ENCODE measurements at places on chromosomes 4 and X. TPM values are rescaled to one million over a fixed set of nuclear protein-coding genes. Genes with fewer than 3 reads are reported as not detected.

MAGEA9B gene
- total RNA-seq = not detected

RGN gene
- 4.6 TPM for total RNA-seq

UGT8 gene
- 0.13 TPM for total RNA-seq

ARSJ gene
- 2.4 TPM for total RNA-seq

MND1 gene
- total RNA-seq = not detected

ITIH6 gene
- total RNA-seq = not detected

NSD2 gene
- total RNA-seq = 43.7 TPM

GPR119 gene
- total RNA-seq = not detected

CNGA1 gene
- 1.3 TPM for total RNA-seq

PRDM5 gene
- 9.6 TPM for total RNA-seq

CLDN2 gene
- 1.5 TPM for total RNA-seq

GRCh38 chrX:86348669-86349068 lies 200.4 kb downstream of the DACH2 start:
- no peak for DNase-seq

GRCh38 chr4:78207951-78208350 lies 150.8 kb downstream of the FRAS1 start:
- no peak for DNase-seq

- no peak for DNase-seq
Observed at GRCh38 chrX:19372547-19373331, 29.0 kb downstream of the PDHA1 start.

- no peak for DNase-seq
Observed at GRCh38 chr4:64756016-64756415, 346.8 kb upstream of the TECRL start.

DNA sequence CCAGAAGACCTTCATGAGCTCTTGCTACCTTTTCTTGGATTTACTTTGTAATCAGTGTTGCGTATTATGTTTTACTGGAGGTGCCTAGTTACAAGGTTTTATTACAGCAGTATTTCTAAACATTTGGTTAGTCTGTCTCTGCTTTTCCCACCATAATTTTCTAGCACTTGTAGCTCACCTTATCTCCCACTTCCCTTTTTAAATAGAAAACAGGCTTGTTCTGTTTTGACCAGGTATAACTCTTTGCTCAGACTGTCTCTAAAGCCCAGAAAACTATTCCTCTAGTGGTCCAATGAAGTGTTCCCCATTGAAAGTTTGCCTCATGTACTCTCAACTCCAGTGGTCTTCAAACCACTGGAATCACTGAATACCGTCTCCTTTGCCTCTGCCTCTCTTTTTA lies 43.9 kb downstream of the AFF1 start:
- no peak for DNase-seq

GRCh38 chrX:10525381-10526120 lies 94.8 kb downstream of the MID1 start:
- DNase-seq = no peak

- DNase-seq = no peak
Observed at GRCh38 chr4:41146196-41146595, 68.1 kb downstream of the APBB2 start.

GRCh38 chr4:89492581-89493071 lies 185.0 kb upstream of the GPRIN3 start:
- DNase-seq = no peak

- DNase-seq = no peak
Observed at GRCh38 chr4:123676890-123677229, 280.3 kb downstream of the SPRY1 start.

DNA sequence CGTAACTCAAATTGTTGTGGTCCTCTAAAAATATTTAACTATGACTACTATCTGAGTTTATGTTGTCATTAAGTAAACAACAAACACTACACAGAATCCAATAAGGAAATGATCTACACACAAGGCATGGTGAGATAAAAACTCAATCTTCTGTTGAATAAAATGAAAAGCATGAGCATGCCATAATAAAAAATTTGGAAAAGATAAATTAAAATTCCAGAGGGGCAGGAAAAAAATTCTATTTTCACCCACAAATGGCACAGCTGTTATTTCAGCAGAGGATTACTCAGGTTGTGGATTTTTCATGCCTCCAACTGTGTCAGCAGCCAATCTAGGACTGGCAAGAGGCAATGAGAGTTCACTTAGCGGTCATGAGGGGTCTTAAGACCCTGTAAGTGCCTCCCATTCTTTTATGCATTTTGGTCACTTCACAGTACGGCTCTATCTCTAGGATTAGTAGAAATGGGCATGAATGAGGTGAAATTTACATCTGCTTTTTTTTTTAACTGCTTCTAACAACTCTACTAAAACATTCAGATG lies 639.8 kb upstream of the DIPK2B start:
- no peak for DNase-seq

DNA sequence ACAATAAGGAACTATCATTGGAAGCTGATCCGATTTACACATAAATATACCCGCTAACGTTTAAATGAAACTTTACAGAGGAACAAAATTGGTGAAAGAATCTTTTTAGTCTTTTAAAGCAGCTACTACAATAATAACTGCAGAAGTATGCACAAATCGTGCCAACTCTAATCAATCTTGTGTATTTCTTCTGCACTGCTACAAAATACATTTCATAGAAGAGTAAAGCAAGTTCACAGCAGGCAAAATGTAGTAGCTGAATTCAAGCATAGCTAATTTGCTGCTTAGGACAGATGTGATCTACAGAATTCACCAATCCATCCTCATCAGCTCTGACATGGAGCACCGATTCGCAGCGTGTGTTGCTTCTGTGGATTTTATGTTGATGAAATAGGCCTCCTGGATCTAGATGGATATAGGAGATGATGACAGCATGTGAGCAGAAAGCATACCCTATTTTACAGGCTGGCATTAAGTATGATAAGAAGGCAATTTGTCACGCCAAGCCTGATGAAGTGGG lies 367.3 kb upstream of the FGF13 start:
- no peak for DNase-seq

- DNase-seq = no peak
Observed at GRCh38 chr4:163164591-163164990, 2.1 kb downstream of the NAF1 start.
